ENCODE measurements at places on chromosomes 11 and 22.

DNA sequence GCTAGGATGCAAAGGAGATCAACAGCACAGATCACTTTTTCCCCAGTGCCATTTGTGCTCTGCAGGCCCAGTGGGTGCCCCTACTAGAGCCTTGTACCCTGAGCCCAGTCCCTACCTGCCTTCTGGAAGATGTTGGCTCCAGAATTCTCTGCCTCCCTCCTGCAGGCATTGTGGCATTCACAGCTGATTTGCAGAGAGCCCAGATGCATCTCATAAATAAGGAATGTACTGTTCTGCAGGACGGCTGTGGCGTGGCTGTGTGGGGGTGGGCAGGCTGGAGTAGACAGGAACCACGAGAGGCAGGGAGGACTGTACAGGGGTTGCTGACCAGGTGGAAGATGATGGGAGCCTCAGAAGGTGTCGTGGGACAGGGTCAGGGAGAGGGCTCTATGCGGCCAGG lies 11.2 kb upstream of the MIAT start:
- no peak for DNase-seq

DNA sequence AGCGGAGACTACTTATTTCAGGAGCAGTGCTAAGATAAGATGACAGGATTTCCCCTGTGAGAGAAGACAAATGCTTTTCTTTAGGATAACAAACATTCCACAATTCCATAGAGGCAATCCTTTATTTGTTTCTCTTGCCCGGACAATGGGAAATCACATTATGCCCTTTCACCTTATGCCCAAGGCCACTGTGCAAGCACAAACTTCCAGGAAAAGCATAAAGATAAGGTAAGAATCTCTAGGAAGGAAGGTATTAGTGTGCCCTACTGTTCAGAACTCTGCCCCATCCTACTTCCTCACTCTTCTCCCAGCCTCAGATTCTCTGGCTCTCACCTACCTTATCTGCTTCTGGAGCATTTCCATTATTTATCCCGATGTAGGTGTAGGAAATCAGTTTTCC lies 23.1 kb upstream of the RDX start:
- no peak for DNase-seq

GRCh38 chr11:16924826-16925560 lies 89.2 kb downstream of the PLEKHA7 start:
- no peak for DNase-seq

GRCh38 chr11:27348340-27348873 lies 14.6 kb downstream of the CCDC34 start:
- DNase-seq: no peak

DNA sequence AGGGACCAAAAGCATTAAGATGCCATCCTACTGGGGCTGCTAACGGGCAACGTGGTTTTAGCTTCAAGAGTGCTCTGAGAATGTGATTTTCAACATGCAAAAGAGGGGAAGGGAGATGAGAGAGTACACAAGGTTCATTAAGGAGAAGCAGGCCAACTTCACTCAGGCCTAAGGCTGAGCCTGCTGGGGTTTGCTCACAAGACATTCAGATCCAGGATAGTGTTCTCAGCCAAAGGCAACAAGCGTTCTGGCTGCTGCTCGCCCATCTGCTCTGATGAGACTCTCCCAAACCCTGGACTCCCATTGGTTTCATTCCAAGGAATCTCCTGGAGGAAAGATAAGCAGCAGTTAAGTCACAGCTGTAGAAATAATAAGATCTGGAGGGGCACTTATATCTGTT lies 23.6 kb upstream of the UPB1 start:
- DNase-seq: no peak

GRCh38 chr11:66969584-66970225 lies 5.4 kb upstream of the C11orf86 start:
- DNase-seq: no peak

- peak; percentile 22 for DNase-seq
Observed at GRCh38 chr22:41557401-41558240, 3.2 kb upstream of the CSDC2 start.

GRCh38 chr22:50526834-50527801 lies 1.7 kb upstream of the SCO2 start:
- peak; percentile 55 for DNase-seq

- DNase-seq: no peak
Observed at GRCh38 chr22:49525801-49526535, 301.7 kb downstream of the BRD1 start.

GRCh38 chr11:77442394-77443053 lies 31.4 kb downstream of the PAK1 start:
- DNase-seq: no peak

DNA sequence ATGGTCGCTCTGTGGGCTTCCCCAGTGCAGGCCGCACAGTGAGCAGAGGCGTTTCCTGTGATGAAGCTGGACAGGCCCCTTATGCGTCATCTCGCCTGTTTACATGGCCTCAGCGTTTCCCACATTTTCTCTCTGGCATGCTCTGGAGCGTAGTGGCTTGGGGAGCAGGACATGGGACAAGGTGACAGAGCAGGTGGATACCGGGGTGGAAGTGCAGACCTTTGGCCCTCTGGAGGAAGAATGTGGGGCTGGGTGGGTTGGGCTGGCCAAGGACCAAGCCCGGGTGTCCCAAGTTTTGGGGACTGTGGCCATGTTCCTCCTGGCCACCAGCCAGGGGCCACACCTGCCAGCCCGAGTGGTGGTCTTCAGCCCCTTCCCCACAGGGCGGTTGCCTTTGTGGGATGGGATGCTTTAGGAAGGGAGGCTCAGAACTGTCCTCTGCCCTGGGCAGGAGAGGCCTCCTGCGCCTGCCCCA lies 446.6 kb downstream of the TBC1D22A start:
- DNase-seq: no peak

DNA sequence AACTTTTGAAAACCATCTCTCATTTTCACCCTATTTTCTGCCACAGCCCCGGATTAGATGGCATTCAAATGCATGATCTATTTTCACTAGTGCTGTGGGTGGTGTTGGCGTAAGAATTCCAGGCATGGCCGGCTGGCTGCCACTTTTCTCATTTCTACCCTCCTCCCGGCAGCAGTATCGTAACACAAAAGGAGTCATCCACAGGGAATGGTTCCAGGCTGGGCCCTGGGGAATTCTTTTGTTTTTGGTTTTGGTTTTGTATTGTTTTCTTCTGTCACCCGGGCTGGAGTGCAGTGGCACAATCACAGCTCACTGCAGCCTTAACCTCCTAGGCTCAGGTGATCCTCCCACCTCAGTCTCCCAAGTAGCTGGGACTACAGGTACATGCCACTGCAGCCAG lies 13.8 kb downstream of the JAML start:
- DNase-seq: no peak

DNA sequence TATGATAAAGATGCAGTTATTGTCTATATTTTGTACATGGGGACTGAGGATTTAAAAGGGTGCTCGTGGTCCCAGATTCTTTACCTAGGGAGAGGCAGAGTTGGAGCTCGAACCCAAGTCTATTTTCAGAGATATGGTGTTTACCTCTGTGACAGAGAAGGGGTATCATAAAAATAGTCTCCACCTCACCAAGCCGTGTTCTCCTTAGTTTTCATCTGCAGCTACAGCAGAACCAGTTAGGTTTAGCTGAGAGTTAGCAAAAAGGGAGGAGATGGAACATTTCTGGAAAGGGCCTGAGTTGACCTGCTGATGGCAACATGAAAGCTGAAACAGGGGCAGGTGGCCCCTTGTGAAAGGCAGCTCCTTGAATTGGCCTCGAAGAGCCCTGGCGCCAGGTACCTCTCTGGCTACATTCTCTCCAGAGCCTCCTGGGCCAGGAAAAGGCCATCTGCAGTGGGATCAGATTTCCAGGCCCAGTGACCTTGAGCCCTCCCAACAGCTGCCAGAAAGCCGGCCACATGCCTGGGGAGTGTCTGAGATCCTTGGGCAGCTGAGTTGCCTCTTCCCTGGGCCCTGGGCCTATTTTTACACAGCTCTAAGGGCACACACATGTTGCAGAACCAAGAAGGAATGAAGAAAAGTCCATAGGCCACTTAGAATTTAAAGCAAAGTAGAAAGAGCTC lies 136.6 kb downstream of the NAV2 start:
- no peak for DNase-seq

DNA sequence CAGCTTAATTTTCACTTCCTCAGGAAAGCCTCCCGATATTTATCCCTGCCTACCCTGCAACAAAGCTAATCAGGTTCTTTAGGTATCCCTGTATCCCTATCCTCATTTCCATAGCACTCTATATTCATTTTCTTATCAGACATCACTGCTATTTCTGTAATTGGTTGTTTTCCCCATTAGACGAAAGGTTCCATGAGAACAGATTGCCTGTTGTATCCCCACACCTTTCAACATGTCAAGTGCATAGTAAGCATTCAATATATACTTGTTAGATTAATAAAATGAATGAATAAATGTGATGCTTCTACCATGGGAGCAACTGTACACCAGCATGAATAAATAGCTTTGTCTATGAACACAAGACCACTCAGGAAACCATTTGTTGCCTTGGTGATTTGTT lies 499.8 kb downstream of the DLG2 start:
- no peak for DNase-seq

- no peak for DNase-seq
Observed at GRCh38 chr22:45547016-45547345, 44.3 kb downstream of the FBLN1 start.

- DNase-seq: no peak
Observed at GRCh38 chr22:42086051-42086450, 4.5 kb downstream of the NDUFA6 start.

DNA sequence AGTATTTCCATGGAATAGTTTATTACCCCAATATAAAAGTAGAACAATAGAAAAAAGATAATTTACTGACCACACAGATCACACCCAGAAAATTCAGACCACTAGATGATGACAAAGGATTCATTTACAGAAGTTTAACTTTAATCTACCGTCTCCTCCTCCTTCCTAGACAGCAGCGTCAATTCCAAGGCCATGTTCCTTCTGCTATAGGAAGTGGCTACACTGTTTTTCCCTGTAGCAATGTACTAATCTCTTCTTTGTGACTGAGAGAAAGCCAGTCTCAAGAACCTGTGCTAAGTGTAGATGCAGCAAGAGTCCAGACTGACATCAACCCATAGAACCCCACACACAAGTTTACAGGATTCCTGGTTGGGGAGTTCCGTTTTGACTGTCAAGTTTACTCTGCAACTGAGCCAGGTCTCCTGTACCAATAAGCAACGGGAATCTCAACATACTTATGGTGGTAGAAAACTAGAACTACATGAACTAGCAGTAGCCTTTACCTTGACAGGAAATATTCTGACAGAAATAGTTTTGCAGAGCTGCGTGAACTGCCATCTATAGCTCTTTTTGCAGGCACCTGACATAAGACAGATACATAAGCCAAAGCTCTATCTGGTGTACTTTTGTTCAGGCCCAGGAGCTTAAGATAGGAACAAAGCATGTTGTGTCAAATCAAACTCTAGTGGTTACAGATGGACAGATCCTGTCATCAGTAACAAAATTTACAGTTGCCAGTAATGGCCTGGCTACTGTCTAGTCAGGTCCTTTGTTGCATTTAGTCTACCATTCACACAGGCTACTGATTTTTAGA lies 42.9 kb downstream of the MRTFA start:
- DNase-seq: no peak

DNA sequence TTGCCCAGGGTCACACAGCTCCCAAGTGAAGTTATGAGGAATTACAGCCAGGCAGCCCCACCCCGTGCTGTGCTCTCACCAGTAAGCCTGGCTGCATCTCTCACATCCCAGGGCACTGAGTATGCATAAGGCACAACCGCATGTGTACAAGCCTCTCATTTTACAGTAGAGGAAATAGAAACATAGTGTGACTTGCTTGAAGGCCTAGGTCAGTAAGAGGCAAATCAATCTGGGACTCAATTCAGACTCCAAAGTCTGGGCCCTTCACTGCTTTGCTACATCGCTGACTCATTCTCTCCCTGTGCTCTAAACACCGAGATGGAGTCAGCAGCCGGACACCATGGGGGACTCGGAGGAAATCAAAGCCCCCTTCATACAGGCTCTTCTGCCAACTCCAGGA lies 7.9 kb downstream of the ABTB2 start:
- DNase-seq: no peak

DNA sequence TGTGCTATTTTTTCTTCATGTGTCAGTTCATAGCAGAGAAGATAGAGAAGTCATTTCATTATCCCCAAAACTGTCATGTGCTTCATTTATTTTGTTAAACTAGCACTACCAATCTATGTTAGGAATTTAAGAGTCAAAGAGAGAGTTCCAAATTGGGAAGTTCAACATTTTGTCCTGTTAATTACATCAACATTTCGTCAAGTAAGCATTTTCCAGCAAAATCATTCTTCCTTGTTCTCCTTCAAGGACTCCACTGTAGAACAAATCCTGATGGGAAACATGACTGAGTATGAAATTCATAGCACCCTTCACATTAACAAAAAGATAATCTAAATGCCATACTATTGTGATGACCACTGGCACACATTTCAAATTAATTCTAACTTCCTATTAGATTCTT lies 59.1 kb downstream of the PACSIN2 start:
- DNase-seq: no peak

- no peak for DNase-seq
Observed at GRCh38 chr11:82722231-82722630, 11.4 kb downstream of the FAM181B start.

GRCh38 chr11:12834166-12834565 lies 159.9 kb downstream of the TEAD1 start:
- DNase-seq: no peak

DNA sequence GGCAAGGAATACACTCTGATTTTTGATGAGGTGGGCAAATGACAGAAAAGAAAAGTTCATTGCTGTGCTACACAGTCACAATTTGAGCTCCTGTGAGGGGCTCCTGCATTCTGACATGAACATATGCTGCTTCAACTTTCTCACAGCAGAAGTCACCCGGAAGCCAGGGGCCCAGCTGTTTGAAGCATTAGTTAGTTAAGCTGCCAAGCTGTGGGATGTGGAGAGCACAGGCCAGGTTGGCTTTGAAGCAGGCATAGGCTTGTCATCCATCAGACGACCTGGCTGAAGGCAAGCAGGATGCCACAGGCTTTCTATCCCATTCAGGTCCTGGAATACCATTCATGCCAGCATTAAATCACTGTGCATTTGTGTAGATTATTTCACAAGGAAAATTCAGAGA lies 63.1 kb downstream of the MTNR1B start:
- DNase-seq: no peak

- peak; percentile 62 for DNase-seq
Observed at GRCh38 chr11:11265994-11266606, 87.0 kb downstream of the CSNK2A3 start.

Measured in stimulated activated CD4-positive, alpha-beta T cell treated with anti-CD3 and anti-CD28 coated beads, Interleukin-1b, Interleukin-23, amount 100 ng/mL, for 48 hours (primary cell).